ENCODE measurements at places on chromosomes 4 and X.

DNA sequence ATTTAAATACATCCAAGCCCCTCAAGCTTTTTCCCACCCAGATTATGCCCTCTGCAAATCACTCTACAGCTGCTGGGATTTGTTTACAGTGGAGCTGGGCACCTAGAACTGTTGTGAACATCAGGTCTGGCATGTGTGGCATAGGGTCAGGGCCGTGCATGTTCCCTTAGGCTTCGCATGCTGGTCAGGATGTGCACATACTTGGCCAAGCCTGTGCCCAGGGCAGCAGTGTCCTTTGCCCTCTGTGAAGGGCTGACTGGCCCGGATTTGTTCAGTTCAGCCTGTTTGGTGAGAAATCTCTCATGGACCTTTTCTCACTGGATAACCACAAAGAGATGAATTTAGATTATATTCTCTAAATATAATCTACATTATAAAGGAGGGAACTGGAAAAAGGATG is 471.9 kb downstream of the TRIML1 start:
- no peak for DNase-seq

DNA sequence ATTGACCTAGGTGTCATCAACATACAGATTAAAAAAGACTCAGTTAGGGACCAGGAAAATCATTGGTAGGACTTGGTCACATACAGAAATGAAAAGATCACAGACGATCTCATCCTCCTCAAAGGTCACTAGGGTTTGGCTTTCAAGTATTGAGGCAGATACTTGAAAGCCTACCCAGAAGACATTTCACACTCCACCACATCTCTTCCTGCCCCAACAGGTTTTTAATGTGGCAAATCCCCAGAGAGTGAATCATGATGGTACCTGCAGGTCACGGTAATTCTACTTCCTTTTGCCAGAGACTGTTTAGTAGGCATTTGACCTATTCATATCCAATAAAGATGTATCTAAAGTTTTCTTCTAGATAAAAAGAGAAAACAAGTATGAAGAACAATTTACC is 44.1 kb downstream of the INPP4B start:
- DNase-seq: no peak

- DNase-seq: no peak
Measured at GRCh38 chr4:180557950-180558349, 1685.3 kb upstream of the TENM3 start.

DNA sequence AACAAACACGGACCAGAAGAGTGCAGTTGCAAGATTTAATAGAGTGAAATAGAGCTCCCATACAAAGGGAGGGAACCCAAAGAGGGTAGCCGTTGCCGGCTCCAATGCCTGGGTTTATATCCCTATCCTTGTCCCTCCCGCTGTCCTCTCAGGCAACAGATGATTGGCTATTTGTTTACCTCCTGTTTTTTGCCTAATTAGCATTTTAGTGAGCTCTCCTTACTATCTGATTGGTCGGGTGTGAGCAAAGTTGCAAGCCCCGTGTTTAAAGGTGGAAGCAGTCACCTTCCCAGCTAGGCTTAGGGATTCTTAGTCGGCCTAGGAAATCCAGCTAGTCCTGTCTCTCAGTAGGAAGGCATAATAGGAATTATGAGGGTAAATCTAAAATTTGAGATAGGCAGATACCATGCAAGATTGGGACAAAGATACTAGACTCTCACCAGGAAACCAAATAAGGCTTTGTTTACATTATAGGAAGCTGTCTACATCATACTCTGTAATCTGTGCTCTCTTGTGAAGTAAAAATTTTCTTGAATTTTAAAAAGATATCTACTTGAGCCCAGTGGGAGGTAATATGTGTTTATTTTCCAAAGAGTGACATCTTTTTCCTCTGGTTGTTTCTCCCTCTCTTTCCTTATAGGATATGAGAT is 65.9 kb downstream of the ATP10D start:
- DNase-seq: no peak

DNA sequence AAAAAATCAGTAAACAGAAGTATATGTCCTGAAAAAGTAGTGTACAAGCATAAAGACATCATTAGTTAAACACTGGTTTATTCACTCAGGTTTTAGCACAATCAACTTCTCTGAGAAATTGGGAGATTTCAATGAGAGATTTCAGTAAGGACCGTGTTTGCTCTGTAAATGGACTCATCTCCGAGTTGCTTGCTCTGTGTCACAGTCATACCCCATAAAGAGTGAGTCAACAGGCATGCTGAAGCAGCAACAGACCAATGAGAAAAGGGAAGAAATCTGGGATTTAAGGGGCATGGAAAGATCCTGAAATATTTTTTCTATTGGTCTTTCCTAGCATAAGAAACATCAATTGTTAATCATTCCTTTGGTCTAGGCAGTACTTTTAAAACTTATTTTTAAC is 4.7 kb downstream of the GLUD2 start:
- no peak for DNase-seq

- DNase-seq: no peak
Measured at GRCh38 chr4:53059256-53059655, 197.1 kb downstream of the RASL11B start.

- no peak for DNase-seq
Measured at GRCh38 chrX:24079411-24079810, 24.7 kb downstream of the EIF2S3 start.

DNA sequence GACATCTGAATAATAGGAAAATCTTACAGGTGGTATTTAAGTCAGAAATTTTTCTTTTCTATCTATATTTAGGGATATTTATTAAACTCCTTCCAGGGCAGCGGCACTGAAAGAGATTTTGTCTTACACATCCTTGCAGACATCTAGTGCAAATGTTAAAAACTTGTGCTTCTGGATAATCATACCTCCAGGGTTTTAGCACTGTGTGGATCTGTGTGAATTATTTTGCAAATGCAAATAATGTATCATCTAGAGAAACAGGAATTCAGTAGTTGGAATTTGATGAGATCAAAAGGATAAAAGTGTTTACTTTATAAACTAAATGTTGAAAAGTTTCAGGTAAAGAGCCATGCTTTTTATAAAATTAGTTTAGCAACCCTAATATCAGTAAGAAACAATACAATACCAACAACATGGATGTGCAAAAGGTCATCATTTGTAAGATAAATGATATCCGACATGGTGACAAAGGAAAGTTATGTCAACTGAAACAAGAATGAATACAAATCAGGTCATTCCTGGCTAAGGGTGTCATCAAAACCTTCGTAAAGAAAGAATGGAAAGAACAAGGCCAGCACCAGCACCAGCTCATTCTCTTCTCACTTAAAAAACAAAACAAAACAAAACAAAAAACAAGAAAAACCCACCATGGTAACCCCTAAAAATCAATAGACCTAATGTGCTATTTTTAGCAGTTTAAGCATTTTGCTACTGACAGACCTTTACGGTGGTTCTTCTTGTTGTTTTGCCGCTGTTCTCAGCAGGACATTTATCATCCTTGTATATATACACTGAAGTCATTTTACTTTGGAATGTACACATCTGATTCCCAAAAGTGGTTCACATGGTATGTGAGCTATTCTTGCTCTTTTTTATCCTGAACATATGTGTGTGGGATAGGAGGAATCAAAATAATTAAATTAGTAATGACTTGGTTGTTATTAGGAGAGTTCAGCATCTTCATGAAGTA is 219.7 kb upstream of the NDST3 start:
- DNase-seq: no peak

GRCh38 chr4:105277702-105278101 is 131.0 kb downstream of the TET2 start:
- DNase-seq: no peak

DNA sequence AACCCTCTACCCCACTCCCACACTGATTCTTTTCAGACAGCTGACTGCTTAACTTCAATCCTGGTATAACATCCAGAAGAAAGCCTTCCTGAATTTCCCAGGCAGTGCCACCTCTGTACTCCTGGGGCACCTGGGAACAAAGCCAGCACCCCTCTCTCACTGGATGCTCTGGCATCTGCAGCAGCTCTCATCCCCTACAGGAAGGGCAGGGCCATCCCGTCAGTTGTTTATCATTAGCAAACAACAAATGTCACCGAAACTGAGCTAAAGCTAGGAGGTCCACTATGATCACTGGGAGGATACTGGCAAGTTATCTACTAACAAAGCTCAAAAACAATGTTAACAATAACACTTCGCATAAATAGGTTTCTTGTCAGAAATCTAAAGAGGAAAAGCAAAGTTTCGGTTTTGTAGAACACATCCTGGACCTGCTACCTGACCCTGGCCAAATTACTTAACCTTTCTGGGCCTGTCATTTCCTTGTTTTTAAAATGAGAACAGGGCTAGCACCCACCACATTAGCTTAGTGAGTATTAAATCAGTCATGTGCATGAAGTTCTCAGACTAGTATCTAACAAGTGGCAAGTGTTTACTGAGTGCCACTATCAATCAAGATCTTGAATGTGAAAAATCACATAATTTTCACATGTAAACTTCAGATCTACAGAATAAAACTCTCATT is 86.6 kb downstream of the NR3C2 start:
- DNase-seq: no peak

DNA sequence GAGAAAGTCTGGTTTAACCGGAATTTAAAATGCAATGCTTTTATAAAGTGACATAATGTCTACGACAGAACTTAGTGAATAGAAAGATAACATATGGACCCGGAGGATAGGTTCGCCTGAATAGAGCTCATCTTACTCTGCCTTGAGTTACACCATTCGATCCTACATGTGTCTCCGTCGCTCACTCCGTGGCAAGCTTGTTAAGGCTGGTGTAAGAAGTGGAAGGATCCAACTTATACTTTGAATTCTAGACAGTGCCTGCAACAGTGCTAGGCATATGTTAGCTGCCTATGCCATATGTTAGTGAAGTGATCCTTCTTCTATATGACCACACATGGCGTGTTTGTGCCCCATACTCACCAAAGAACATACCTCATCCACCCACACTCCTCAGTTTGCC is 50.9 kb downstream of the SEL1L3 start:
- no peak for DNase-seq

GRCh38 chr4:107733431-107733925 is 13.4 kb upstream of the PAPSS1 start:
- DNase-seq: no peak

GRCh38 chr4:5927747-5928146 is 34.9 kb upstream of the CRMP1 start:
- DNase-seq: no peak

DNA sequence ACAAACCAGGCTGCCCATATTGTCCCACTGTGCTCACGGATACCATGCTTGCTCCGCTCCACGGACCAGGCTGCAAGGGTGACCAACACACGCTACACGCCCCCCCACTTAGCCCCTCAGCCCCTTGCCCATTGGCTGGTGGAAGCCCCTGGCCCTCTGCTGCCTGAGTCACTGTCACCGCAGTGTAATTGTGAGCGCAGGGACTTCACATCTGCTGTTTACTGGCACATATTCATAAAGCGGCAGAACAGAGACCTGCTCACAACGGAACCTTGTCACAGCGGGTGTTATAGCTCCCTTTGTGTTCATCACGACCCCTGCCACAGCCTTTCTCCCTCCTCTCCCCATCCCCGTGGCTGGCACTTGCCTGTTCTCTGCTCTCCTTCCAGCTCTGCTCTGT is 83.7 kb downstream of the PSAPL1 start:
- DNase-seq: no peak

DNA sequence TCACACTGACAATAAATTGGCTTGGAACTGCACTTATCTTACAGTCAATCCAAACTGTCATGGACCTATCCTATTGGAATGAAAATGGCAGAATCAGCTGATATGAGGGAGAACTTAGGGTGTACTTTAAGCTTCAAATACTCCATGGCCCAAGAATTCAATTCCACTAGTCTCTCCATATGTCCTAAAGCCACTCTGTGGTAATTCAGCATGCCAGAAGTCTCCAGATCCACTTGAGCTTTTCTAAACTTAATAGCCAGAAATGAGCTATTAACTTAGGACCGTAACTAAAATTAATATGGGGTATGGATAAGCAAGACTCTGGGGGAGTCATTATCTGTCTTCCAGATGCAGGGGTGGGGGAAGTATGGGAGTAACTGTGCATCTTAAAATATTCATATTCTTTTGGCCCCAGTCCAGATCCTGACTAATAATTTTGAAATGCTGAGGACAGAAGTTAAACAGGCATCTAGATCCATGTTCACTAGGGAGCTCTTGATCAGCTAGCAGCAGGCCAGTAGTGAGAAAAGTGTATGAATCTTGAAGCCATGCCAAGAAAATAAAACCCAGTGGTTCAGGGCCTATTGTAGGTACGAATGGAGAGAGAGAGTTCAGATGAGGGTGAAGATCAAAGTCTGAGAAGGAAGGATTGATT is 167.6 kb downstream of the DKK2 start:
- DNase-seq: no peak

- no peak for DNase-seq
Measured at GRCh38 chr4:140222171-140222570, 68.2 kb upstream of the MAML3 start.

DNA sequence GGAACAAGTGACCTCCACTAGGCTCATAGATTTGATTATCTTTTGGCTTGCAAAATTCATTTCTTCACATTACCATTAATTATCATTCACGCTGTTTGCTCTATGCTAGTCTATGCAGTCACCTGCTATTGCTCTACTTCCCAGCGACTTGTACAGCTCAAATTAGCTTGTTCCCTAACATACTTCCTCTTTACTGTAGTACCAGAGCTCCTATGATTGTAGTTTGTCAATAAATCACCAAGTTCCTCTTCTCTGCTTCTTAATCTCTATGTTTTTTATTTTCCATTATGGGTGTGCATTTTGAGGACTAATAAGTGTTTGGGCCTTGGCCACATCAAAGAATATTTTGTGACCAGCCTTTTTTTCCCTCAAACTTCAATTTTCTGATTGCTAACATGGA is 6.2 kb upstream of the GSPT2 start:
- DNase-seq: no peak

DNA sequence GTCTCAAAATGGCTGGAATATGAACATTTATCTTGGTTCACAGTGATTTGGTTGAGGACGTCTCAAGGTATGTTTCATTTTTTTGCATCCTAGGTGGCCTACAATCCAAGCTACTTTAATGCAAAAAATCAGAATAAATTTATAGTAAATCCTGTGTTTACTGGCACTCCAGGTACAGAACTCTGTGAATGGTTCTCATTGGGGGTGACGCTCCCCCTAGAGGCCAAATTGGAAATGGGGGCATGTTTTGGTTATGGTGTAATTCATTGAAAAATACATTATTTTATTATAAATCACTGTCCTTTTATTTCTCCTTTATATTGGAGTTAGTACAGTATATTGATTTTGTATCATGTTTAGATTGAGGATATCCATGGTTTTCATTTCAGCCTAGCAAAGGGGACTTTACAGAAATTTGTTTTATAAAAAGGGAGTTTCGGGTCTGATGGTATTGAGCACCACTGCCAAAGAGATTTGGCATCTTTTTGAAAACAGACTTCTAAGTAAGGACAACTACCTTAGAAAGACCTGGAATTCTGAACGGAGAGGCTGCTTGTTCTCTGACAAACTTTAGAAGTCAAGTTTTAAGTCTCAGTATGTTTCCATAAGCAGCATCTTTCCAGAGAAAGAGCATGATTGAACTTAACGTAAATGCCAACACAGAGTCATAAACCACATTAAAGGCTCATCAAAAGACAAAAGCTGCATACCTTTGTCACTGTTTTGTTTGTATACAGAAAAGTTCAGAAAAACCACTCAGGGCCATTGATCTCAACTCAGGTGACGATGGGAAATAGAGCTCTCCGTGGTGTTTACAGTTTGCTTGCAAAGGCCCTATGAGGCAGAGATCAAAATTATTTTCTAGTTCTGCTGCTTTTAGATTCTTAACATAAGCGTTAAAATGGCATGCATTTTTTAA is 19.4 kb downstream of the MTM1 start:
- DNase-seq: no peak

- DNase-seq: no peak
Measured at GRCh38 chr4:6122496-6122895, 77.9 kb downstream of the JAKMIP1 start.

- DNase-seq: no peak
Measured at GRCh38 chr4:110483516-110483915, 7.6 kb downstream of the ENPEP start.

GRCh38 chr4:168598191-168598590 is 101.3 kb downstream of the PALLD start:
- no peak for DNase-seq
